ENCODE measurements at places on chromosomes 13 and 19.

DNA sequence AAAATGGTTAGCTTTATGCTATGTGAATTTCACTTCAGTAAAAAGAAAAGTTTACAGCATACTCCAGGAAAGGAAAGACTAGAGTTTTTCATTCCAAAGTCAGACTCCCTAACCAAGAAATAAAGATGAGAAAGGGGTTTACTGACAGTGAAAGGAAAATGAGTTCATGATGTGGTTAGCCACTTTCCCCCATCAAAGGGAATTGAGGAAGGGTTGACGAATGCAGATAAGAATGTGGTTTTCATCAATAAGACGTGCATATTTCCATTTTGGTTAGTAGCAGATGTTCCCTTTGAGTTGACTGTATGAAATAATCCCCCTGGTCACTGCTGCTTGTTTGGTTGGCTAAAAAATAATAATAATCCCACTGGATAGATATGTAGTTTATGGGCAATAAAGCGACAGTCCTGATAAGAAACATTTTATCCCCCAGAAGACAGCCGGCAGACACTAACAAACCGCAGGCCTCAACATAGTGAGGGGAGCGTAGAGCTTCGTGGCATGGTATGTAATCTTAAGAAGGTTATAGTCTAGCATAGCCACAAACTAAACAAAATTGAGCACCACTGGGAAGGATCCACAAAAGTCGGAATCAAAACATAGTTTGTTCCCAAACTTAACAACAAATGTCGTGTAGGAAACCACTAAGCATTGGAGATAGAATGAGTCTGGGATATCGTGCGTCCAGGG, 114.8 kb downstream of the COL4A2 start:
- no peak for DNase-seq

DNA sequence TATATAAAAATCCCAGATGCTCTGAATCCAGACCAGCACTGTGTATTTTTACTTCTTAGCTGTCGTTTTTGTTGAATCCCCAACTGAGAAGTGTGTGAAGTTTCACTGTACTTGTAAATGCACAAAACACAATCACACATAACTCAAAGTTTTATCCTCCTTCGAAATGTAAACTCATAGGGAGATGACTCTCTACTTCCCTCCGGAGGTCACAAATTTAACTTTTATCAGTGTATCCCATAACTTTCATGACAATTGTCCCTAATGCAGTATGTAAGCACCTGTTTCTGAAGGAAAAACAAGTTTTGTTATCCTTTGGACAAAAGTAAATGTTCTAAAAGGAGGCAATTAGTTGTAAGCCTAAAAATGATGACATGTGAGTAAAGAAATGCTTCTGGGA, 665.0 kb upstream of the SLITRK6 start:
- DNase-seq, result no peak

DNA sequence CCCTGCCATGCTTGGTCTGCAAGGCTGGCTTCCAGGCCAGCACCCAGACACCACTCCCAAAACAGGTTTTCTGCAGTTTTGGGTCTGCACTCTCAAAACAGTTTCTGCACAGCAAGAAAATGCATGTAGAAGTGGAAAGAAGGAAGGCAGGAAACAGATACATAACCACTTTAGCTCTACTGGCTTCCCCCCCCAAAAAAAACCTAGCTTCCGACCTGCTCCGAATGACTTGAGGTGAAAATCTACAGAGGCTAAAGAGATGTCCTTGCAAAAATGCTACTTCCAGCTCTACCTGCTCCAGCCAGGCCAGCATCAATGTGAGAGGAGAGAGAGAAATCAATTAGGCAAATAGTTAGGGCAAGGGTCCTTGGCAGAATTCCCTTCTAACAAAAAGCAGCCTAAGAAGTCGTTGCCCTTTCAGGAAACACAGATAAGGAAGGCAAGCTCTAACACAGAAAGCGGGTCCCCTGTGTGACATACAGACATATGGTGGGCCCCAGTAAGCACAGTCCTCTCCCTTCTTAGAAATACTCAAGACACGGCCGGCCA, 3.4 kb downstream of the C19orf12 start:
- no peak for DNase-seq

GRCh38 chr13:95456815-95457214, 95.7 kb upstream of the CLDN10 start:
- no peak for DNase-seq

DNA sequence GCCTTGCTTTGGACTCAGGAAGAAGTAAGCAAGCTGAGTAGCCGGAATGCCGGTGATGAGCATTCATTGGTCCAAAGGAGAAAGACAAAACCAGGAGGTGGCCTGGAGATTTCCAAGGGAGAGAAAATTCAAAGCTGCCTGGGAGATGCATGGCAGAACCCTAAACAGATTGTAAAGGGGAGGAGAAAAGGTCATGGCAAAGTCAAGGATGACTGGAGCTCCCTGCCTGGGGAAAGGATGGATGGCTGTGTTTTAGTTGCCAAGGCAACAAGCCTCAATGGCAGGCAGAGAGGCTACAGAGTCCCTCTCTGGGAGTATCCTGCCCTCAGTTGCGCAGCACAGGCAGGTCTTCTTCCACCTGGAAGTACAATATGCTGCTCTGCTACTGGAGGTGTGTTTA, 134.0 kb downstream of the ENOX1 start:
- no peak for DNase-seq

DNA sequence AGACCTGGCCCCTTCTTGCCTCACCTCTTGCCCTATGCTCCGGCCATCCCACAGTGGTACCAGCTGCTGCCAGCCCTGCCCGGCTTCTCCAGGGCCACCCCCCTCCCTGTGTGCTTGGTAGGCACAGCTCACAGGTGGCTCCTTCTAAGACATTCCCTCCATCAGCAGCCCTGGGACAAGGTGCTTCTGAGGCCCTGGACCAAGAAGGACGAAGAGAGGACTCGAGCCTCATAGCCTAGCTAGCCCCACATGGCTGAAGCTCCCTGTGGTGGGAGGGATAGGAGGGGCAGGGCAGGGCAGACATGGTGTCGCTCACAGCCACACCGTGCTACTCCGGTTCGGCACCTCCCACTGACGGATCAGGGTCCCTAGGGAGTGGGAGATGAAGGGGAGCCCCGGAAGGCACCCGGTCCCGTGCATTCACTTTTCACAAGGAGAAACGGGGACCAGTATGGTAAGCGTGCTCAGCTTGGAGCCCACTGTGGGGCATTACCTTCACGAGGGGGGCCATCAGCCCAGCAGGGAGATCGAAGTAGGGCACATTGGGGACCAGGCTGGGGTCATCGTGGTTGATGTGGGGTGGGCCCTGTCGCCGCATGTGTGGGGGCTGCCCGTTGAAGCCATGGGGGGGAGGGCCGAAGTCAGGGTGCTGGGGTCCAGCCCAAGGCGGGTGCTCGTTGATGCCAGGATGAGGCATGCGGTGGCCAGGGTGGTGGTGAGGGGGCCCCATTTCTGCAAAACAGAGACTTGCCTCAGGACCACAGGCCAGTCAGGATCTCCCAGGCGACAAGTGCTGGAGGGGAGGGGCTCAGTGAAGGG, 19.5 kb downstream of the CHERP start:
- DNase-seq, result no peak

DNA sequence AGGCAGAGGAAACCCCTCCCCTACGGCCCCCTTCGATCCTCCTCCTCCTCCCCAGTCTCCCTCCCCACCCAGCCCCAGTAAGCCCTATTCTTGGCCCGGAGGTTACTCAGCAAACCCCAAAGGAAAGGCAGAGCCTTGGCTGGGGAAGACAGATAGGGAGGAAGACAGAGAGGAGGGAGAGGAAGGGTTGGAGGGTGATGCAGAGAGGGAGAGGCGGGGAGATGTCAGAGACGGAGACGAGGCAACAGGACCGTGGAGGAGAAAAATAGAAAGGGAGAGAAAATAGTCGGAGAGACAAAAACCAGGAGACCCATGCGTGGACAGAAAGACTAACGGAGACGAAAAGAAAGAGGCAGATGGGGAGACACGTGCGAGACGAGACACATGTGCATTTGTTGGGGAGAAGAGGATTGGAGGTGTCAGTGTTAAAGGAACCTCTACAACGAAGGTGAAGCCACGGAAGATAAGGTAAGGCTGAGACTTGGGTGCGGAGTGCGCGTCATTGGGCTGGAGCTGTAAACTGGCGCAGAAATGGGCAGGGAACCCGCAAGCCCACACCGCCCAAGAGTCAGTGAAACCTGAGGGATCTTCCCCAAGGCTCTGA, 2.9 kb downstream of the TGFB1 start:
- DNase-seq, result no peak

DNA sequence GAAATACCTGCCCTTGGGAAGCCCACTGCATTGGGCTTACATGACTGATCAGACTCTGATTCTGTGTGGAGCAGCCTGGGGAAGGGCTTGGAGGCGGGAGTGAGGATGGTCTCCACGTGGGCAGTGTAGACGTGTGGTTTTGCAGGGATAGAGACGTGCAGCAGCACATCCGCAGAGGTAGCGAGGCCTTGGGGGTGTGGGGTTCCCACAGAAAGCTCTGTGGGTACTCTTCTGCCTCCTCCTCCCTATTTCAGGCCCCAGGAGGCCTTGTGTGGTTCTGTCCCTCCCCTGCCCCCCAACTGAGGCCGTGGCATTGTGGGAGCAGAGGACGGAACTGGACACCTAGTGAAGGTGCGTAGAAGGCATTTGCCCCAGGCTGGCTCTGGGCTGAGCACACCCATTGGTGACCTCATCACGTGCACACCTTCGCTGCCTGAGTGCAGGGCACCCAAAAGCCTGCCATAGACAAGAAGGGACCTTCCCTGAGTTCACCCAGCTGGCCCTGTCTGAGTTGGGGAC, 28.9 kb downstream of the PPP1R37 start:
- DNase-seq, result no peak

DNA sequence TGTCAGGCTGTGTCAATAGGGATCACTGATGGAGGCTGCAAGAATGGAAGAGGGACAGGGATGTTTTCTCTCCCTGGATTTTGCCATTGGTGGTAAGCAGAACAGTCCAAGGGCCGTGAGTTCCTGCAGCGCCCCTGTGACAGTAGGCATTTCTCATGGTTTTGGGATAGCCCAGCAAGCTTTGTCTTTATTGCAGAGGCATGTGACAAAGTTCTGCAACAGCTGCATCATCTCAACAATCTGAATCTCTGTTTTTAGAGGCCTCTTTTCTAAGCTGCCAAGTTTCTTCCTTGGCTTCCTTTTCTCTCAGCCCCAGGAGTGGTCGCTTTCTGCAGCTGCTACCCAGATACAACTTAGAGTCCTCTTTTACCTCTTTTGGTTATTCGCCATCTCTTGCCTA, 95.7 kb upstream of the TSHZ3 start:
- no peak for DNase-seq

DNA sequence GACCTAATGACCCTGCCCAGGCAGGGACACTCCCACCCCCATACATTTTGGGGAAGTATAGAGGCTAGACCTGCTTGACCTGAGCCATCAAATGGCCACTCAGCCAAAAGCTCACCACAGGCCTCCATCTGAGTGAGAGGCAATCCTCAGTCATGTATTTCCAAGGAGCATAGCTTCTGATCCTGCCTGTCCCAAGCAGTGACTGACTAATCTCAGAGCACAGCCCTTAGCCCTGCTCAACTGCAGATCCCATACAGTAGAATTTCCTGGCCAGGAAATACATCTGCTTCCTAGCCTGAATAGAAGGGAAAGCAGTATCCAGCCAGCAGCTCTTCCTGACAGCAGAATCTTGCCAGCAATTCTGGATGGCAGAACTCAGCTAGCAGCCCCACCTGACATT, 880.6 kb upstream of the GPC6 start:
- no peak for DNase-seq

- no peak for DNase-seq
Observed at GRCh38 chr13:33174931-33175330, 110.6 kb downstream of the STARD13 start.

DNA sequence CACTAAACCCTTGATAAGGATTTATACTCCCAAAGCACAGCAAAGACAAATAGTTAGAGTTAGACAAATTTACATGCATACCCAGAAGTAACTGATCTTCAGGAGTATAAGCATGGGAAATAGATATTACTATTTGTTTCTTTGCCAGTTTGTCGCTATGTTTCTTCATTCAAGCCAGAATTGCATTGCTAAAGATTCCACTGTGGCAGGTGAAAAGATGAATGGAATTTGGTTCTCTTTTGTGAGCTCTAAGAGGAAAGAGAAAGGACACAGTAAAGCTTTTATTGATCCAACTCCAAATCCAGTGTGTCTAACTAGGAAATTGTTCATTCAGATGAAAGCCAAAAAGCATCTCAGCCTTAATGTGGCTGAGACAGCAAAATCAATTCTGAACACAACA, 292.3 kb upstream of the SPRY2 start:
- no peak for DNase-seq

DNA sequence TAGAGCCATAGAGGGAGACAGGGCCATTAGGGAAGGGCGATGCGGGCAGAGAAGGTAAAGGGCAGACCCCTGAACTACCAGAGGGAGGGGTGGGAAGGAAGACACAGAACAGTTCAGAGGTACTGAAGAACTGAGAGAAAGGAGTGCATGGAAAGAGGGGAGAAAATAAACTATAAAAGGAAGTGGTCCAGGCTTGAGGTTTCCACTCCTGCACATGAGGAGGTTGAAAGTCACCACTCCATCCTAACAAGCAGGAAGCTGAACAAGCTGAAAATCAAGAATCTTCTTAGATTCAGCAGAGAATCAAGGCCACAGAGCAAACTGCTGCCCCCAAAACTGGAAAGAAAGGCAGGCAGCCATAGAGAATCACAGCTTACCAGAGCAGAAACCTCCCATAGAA, 45.1 kb downstream of the MIPEP start:
- DNase-seq, result no peak

DNA sequence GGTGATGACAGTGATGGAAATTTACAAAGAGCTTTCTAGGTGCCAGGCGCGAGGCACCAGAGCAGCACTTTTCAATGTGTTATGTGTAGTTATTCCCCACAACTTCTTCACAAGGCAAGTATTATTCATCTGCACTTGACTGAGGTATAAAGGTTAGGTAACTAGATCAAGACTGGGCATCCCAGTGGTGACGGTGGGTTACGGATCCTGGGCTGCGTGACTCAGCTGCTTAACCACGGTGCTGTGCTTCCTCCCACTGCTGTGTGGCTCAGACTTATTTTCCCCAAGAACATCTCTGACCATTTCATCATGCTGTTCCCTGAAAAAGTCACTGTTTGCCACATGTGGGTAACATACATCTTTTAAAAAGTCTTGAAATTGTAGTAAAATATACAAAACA, 19.3 kb downstream of the EDDM13 start:
- DNase-seq, result no peak

- DNase-seq, result no peak
Observed at GRCh38 chr19:40134866-40135265, 44.1 kb upstream of the ZNF780A start.

DNA sequence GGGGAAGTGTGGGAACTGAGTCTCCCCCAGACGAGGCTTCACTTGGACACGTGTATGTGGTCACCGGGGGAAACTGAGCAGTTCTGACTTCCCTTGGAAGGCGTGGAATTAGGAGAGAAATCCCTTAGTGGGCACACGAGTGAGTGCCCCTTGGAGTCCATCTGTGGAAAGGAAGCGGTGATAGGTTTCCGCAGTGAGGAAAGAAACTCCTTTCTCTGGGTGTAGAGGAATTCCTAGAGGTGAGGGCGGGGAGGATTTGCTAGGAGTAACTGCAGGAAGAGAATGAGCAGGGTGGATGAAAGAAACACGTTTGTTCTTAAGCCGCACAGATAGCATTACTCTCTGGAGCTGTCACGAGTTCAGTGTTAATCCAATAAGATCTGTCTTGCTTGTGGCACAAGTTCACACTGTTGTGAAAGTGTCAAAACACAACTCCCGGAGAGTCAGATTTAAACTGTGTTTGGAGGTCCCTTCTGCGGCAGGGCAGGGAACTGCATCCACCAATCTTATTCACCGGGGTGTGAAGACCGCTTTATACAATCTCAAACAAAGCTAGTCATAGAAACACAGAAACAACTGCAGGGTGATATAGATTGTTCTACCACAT, 1.2 kb downstream of the KL start:
- no peak for DNase-seq

All from CD8-positive, alpha-beta T cell (primary cell).